ENCODE measurements at places on chromosomes 12 and 14.

DNA sequence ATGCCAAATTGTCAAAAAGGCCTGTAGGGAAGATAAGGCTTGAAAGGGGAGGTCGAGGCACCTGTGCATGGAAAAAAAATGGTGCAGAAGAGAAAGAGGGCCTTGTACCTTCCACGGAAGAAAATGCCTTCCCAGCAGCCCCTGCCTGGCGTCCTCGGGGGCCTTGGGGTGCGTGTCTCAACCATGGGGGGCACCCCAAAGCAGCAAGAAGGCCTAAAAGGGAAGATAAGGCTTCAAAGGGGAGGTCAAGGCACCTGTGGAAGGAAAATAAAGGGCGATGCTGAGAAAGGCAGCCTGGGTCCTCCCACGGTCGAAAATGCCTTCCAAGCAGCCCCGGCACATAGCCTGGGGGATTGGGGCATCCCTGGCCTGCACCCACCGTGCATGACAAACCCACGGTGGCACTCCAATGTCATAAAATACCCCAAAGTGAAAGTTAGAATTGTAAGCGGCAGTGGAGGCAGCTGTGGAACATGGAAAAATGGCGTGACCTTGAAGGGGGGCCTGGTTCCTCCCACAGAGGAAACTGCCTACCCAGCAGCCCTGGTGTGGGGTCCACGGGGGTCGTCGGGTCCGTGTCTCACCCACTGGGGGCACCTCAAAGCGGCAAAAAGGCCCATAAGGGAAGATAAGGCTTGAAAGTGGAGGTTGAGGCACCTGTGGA is 275.0 kb downstream of the ALG10 start:
- DNase-seq, result no peak

GRCh38 chr14:53151523-53152183 is 1.5 kb downstream of the DDHD1 start:
- DNase-seq, result no peak

DNA sequence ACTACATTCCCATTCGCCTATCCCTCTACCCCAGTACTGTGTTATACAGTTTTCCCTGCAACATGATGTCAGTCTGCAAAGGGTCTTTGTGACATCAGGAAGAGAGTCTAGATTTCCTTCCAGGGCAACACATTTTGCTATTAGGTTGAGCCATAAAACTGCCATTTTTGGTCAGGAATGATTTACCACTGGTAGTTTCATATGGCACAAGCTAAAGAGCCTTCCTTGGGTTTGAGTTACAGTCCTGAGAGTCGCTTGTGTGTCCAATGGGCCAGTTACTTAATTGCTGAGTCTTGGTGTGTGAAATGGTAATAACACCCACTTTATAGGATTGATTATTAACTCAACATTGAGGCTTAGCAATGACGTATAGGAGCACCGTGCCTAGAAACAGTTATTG is 22.6 kb upstream of the AMIGO2 start:
- DNase-seq, result no peak

- no peak for DNase-seq
These were observed 17.2 kb downstream of the REM2 start for GRCh38 chr14:22900081-22900799.

- DNase-seq, result no peak
These were observed 11.3 kb downstream of the SCARB1 start for GRCh38 chr12:124852329-124852831.

GRCh38 chr12:3084742-3085141 is 7.6 kb downstream of the TSPAN9 start:
- no peak for DNase-seq

- DNase-seq, result no peak
These were observed 25.4 kb downstream of the CGRRF1 start for GRCh38 chr14:54535126-54535525.

GRCh38 chr12:28456934-28457710 is 266.9 kb downstream of the CCDC91 start:
- no peak for DNase-seq

DNA sequence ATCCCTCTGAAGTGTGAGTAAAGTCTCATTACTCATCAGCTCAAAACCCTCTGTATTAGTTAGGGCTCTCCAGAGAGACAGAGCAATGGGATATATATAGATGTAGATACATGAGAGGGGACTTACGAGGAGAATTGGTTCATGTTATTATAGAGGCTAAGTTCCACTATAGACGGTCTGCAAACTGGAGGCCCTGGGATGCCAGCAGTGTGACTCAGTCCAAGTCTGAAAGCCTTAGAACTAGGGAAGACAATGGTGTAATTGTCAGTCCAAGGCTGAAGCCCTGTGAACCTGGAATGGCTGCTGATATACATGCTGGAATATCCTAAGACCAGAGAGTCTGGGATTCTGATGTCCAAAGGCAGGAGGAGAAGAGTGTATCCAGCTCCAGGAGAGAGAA is 57.3 kb upstream of the CEP83 start:
- DNase-seq, result no peak

GRCh38 chr14:92978229-92979021 is 55.5 kb downstream of the CHGA start:
- no peak for DNase-seq

DNA sequence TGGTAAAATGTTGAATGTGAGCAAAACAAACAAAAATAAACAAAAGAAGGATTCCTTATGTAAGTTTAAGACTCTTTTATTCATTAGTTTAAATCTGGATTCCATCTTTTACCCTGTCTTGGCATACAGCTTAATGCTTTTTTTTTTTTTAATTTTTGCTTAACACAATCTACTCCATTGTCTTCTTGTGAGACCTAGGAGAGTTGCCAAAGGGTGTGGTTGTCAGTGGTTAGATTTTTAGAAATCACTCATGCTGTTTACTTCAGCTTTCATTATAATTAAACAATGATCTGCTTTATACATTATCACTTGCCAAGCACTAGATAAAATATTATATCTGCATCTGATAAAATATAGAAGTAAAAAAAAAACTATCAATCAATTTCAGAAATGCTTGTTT is 77.7 kb upstream of the KITLG start:
- no peak for DNase-seq

- DNase-seq, result peak; percentile 84
These were observed 2.8 kb upstream of the AAAS start for GRCh38 chr12:53324113-53324778.

DNA sequence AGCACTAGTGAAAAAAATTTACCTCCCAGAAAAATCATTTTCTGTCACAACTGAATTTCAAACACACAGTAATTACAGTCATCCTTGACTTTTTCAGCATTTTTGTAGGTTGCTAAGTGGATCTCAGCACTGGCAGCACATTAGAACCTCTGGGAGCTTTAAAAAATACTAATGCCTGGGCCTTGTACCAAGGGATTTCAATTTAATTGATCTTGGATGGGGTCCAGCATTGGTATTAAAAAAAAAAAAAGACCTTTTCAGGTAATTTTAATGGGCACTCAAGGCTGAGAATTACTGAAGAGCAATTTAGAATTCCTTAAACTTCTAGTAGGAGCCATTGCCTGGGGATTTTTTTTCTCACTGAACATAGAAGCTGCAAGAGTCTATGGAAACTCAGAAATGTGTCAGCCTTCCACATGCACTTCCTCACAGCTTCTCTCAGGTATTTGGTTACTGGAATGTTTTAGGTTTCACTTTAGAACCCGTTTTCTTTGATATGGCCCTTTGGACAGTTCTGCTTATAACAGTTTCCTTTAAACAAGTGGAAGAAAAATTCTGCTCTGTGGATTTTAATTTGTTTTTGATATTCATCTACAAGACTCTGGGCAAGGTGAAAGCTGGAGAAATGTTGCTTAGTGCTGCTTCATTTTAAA is 88.5 kb upstream of the DACT1 start:
- no peak for DNase-seq

DNA sequence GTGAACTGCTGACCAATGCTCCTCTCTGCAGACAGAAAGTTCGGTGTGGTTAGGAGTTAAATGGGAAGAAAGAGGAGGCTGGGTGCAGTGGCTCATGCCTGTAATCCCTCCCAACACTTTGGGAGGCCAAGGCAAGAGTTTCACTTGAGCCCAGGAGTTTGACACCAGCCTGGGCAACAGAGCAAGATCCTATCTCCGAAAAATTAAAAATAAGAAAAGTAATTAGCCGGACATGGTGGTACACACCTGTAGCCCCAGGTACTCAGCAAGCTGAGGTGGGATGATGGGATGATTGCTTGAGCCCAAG is 19.0 kb downstream of the ATXN2 start:
- no peak for DNase-seq

DNA sequence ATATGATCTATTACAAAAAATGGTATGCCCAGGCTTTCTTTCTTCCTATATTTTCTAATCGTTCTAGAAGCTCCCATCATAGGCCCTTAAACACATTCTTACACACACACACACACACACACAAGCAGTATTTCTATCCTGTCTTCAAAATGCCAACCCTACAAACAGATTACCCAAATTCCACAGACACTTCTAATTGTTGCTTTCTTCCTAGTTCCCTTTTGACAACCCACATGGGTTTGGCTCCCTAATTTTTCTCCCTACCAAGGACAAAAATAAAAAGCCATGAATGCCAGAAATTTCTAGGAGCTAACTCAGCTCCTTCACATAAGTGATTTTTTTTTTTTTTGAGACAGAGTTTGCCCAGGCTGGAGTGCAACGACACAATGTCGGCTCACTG is 60.3 kb upstream of the NTF3 start:
- DNase-seq, result no peak

DNA sequence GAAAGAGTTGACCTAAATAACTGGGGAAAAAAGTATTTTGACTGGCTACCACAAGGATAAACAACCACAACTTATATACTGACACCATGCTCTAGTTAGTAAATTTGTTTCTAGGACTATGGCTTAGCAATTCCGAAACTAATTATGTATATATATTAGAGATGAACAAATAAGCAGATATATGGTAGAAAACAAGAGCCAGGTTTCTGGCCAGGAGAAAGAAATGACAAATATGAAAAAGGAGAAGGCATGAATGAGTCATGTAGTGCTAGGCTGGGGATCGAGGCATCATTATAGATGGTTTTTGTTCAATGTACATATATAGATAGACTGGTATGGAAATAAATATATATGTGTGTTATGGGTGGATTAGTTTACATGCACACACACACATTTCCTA is 5.5 kb upstream of the LRRC74A start:
- DNase-seq, result no peak

- DNase-seq, result no peak
These were observed 85.6 kb downstream of the SNAPC1 start for GRCh38 chr14:61847861-61848260.

DNA sequence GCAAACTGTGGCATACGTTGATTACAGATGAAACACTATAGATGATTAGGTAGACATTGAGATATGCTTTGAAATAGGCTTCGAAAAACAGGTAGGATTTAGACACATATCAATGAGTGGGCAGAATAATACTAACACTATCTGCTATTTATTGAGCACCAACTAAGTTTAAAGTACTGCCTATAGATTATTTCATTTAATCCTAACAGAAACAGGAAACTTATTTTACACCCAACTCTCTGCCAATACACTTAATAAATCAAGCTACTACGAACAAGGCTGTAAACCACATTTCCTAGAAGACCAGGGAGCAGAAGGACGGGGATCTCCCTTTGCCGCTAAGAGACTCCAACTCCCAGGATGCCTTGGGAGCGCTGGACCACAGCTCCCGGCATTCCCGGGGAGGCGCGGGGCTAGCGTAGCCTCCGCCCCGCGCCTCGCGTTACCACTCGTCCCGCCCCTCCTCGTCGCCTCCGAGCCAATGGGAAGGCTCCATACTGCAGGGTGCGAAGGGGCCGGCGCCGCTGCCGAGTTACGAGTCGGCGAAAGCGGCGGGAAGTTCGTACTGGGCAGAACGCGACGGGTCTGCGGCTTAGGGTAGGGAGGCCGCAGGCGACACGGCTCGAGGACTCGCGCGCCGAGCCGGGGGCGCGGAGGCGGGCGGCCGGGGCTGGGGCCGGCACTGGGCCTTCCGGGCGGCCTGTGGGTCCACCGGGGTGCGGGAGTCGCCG is at the start of gene VRK1:
TSS of gene VRK1 (plus strand) at position 532 of the 731 bp plus-strand sequence. CDS start 36,090 bp downstream, outside the sequence.
- DNase-seq, result peak; percentile 97

DNA sequence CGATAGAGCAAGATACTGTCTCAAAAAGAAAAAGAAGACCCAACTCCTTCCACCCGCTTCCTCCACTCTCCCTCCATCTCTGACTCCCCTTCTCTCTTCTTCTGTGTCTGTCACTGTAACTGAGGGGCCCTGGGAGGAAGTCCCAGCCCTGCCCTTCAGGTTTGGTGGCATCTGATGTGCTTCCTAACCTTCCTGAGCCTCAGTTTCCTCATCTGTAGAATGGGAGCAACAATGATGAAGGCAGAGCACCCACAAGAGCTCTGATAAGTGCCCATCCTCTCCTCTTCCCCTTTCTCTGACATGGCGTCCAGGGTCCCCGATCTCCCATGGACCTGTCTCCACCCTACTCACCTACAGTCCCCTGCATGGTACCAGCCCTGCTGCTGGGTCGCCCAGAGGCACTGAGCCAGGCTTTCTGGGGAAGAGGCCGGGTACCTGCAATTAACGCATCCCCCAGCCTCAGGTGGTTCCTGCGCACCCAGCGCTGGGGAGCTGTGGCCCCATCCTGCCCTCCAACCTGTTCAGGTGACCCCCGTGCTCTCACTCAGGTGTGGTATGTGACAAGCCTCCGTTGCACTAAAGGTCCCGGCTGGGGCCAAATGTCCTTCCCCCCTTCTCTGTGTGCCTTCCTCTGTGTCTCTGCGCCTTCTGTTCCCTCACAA is 13.2 kb downstream of the FOXN4 start:
- DNase-seq, result no peak

- no peak for DNase-seq
These were observed 13.6 kb upstream of the MAPKAPK5 start for GRCh38 chr12:111828338-111828979.

DNA sequence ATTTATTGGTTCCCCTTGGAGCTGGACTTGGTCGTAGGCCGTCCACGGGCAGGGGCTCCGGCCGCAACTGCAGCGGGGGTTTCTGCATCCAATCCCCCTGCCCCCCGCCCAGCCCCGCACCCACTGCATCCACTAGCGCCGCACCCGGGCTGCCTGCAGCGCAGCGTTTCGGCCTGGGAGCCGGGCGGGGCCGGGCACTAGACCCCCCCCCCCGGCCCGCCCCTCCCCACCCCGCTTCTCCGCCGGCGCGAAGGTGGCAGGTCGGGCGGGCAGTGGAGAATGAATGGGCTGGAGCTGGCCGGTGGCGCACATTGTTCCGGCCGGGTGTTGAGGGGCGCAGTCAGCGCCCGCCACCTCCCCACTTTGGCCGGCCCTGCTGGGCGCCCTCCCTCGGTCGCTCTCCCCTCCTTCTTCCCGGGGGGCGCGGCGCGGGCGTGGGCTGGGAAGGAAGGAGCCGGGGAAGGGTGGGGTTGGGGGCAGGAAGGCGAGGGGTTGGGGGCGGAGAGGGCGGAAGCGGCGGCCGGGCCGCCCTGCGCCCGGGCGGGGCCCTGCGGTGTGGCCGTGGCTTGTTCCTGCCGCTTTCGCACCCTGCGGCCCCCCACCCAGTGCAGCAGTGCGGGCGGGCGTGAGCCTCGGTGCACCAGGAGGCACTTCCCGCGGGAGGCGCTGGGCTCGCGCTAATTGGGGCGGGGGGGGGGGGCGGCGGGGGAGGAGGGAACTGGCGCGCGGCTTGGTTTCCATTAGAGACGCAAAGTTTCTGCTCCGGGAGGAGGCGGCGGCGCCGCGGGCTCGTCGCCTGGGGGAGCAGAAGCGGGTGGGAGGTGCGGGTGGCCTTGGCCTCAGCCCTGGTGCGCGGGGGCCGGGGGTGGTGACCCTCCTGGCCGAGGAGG is 841 bp downstream of the CALM1 start:
- DNase-seq, result peak; percentile 85
